ENCODE measurements at places on chromosomes 7 and 10.

- no peak for DNase-seq
Measured at GRCh38 chr10:20858292-20859124, 38.6 kb downstream of the NEBL start.

DNA sequence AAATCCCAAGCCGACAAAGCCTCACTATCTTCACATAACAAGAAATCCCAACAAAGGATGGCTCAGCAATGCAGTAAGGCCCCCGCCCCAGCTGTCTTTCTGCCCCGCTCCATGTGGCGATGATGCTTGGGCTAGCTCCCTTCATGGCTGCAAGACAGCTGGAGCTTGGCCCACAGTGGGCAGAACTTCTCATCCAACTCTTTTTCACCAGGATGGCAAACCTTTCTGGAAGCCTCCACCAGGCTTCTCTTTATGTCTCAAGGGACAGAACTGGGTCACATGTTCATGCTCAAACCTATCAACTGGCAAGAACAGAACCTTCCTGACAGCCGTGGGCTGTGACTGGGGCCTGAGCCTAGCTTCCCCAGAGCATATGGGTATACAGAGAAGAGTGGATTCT, 260.5 kb upstream of the MKLN1 start:
- DNase-seq, result no peak

- no peak for DNase-seq
Measured at GRCh38 chr7:79880312-79880711, 254.3 kb upstream of the GNAI1 start.

DNA sequence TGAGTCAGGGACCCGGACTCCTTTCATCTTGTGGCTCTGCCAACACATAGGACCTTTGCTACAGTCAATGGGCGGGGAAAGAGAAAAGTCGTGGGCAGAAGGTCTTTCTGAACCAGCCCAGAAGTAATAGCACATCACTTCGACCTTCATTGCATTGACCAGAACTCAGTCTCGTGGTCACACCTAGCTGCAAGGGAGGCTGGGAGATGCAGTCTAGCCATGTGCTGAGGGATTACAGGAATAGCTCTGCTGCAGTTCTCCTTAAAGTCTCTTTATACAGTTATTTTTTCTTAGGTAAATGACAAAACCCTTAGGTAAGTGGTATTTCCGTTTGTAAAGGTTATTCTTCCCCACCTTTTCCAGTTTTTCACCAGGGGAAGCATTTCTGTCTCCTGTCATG, 25.4 kb downstream of the WIPF3 start:
- no peak for DNase-seq

- DNase-seq, result no peak
Measured at GRCh38 chr7:127250312-127251035, 2.3 kb downstream of the GRM8 start.

- DNase-seq, result no peak
Measured at GRCh38 chr10:102431452-102432124, 786 bp downstream of the CUEDC2 start.

GRCh38 chr10:102455893-102456471, 4.6 kb upstream of the C10orf95 start:
- no peak for DNase-seq

DNA sequence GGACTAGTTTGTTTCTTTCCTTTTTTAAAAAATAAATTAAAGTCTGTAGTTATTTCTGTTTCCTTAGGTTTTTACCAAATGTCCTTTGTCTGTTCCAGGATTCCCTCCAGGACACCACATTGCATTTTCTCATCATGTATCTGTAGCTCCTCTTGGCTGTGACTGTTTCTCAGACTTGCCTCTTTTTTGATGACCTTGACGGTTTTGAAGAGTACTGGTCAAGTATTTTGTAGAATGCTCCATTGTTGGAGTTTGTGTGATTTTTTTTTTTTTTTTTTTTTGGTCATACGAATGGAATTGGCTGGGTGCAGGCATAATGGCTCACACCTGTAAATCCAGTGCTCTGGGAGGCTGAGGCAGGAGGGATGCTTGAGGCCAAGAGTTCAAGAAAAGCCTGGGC, 127.1 kb upstream of the BMPER start:
- no peak for DNase-seq

- DNase-seq, result no peak
Measured at GRCh38 chr7:29955799-29956486, 33.7 kb downstream of the SCRN1 start.

GRCh38 chr7:69819333-69819705, 221.0 kb downstream of the AUTS2 start:
- no peak for DNase-seq

GRCh38 chr10:113126229-113127201, 176.5 kb downstream of the TCF7L2 start:
- DNase-seq, result no peak

DNA sequence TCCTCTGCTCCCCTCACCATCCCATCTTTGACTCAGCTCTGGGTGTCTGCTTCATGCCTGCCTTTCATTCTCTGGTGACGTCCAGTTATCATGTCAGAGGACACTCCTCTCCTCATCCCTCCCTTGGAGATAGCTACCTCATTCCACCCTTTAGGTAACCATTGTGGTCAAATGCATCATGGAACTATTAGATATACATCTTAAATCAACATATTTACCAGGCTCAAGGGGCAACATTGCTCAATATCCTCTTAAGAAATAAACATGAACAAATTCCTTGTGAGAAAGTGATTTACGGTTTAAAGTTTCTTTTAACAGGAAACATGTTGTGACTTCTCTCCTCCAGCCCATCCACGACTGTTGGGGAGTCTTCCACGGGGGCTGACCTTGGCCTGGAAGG, 511.6 kb upstream of the IGFBP3 start:
- DNase-seq, result peak; percentile 57
